ENCODE measurements at places on chromosomes 16 and 17. TPM values are rescaled to one million over a fixed set of nuclear protein-coding genes. Genes with fewer than 3 reads are reported as not detected.

GINS3 gene
- total RNA-seq: 2.0 TPM

- H3K36me3 ChIP-seq: no peaks in the 10 kb centered on the region
- no peak for DNase-seq
Measured at GRCh38 chr17:29357821-29358232, 32.3 kb upstream of the TAOK1 start.

CES5A gene
- not detected for total RNA-seq

GRCh38 chr17:31700973-31701372, 158.1 kb downstream of the COPRS start:
- DNase-seq: no peak
- H3K36me3 ChIP-seq: no peaks in the 10 kb centered on the region
- H3K27me3 ChIP-seq: no peaks in the 10 kb centered on the region
- H3K4me3 ChIP-seq: no peak overlapping the region

TBC1D3K gene
- total RNA-seq: not detected

- DNase-seq: no peak
- no peak overlapping the region for H3K27ac ChIP-seq
- no peaks in the 10 kb centered on the region for H3K27me3 ChIP-seq
- no peak overlapping the region for H3K4me3 ChIP-seq
- no peaks in the 10 kb centered on the region for H3K36me3 ChIP-seq
Measured at GRCh38 chr16:19294156-19294649, 8.7 kb downstream of the CLEC19A start.

GRCh38 chr16:81521141-81521626, 76.6 kb downstream of the CMIP start:
- DNase-seq: no peak
- H3K4me1 ChIP-seq: peaks cover 35% of the 10 kb centered on the region
- no peak overlapping the region for H3K27ac ChIP-seq
- H3K36me3 ChIP-seq: no peaks in the 10 kb centered on the region
- no peak overlapping the region for H3K4me3 ChIP-seq
- no peaks in the 10 kb centered on the region for H3K27me3 ChIP-seq

DNA sequence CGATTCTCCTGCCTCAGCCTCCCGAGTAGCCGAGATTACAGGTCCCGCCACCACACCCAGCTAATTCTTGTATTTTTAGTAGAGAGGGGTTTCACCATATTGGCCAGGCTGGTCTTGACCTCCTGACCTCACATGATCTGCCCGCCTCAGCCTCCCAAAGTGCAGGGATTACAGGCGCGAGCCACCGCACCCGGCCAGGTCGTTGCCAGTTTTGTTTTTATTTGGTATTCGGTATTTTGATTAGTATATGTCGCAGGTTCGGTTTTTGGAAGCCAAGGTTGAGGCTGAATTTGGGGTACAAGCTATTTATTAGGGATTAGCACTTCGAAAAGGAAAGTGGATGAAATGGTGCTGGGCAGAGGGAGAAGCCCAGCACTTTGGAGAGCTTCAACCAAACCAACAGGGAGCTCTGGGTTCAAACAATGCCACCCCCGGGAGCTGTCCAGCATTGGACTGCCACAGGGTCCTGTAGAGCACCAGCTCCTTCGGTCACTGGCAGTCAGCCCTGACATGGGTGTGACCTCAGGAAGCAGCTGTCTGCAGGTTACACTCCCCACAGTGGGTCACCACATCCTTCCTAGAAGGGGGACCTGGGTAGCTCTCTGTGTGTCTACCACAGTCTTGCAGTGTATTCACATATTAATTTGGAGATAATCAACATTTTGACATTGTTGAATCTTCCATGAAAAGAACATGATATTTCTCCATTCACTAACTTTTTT, 1.5 kb upstream of the CLEC10A start:
- DNase-seq: no peak
- no peaks in the 10 kb centered on the region for H3K36me3 ChIP-seq
- H3K27ac ChIP-seq: no peak overlapping the region
- no peaks in the 10 kb centered on the region for H3K4me1 ChIP-seq

- H3K4me1 ChIP-seq: peaks cover 17% of the 10 kb centered on the region
- no peak overlapping the region for H3K4me3 ChIP-seq
- no peak overlapping the region for H3K27ac ChIP-seq
- no peaks in the 10 kb centered on the region for H3K27me3 ChIP-seq
- H3K36me3 ChIP-seq: no peaks in the 10 kb centered on the region
- no peak for DNase-seq
Measured at GRCh38 chr17:61007980-61008379, 330.3 kb downstream of the BCAS3 start.

SLC47A2 gene
- total RNA-seq: not detected

GRCh38 chr17:71446645-71447437, 674.0 kb upstream of the SOX9 start:
- no peak for DNase-seq
- H3K27ac ChIP-seq: no peak overlapping the region
- no peaks in the 10 kb centered on the region for H3K36me3 ChIP-seq
- no peaks in the 10 kb centered on the region for H3K27me3 ChIP-seq
- no peaks in the 10 kb centered on the region for H3K4me1 ChIP-seq

Measured in esophagus muscularis mucosa (tissue), 4 donors.